ENCODE measurements at places on chromosomes 5 and 9.

- DNase-seq: no peak
These were observed 463.5 kb downstream of the RASEF start for GRCh38 chr9:82599336-82599949.

- no peak for DNase-seq
These were observed 612 bp upstream of the BBLN start for GRCh38 chr9:128159522-128159783.

DNA sequence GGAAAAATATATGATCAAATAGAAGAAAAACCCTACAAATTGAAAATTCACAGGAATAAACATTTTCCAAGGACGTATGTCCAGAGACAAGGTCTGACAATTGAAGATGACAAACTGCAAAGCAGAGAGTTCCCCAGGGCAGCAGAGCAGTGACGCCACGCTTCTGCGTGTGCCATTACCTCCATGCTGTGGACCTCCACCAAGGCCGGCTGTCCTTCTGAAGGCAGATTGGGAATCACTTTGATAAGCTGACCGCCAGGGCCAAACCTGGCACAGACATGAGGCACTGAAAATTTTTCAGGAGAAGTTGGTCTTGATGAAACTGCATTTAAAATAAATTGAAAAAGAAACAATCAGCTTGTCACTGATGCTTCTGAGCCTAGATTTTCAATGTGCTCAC lies 18.6 kb downstream of the SEC16A start:
- DNase-seq: no peak

DNA sequence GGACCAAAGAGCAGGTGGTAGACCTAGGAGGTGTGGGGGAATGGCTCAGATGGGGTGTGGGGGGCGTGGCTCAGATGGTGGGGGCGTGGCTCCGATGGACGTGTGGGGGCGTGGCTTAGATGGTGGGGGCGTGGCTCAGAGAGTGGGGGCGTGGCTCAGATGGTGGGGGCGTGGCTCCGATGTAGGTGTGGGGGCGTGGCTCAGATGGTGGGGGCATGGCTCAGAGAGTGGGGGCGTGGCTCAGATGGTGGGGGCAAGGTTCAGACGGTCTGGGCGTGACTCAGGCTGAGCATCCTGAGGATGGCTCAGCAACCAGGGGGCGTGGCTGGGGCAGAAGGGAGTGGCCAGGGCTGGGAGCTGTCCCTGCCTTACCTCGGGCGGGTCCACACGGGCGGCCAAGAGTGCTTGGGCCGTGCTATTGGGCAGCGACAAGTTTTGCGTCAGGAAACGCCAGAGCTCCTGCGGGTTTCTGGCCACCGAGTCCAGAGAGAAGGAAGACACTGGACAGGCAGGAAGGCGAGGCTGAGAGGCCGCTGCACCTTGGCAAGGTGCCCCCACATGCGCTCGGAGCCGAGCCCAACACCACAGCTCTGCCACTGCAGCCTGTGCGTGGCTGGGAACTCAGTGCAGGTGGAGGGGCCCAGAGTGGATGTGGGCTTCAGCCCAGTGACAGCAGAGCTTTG lies 5.9 kb downstream of the ABCA2 start:
- DNase-seq: peak; percentile 92

- DNase-seq: no peak
These were observed 85.2 kb downstream of the MRPS27 start for GRCh38 chr5:72234868-72235267.

DNA sequence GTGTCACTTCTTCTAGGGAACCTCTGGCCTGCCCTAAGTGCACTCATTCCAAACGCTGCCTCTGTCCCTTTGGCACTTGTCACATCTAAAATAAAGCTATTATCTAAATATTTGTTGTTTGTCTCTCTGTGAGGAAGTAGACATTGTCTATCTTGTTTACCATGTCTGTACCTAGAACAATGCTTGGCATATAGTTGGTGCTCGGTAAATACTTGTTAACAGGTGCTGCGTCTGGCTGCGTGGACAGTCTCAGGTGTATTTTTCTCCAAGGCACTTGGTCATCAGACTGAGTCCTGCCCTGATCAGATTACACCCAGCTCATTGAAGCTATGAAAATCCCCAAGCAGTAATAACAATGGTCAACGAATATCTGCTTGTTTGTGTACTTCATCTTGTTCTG lies 174.9 kb upstream of the SMIM23 start:
- no peak for DNase-seq

GRCh38 chr5:169651526-169651925 lies 14.5 kb downstream of the DOCK2 start:
- DNase-seq: no peak

GRCh38 chr9:109908459-109909390 lies 128.7 kb downstream of the PALM2AKAP2 start:
- no peak for DNase-seq

DNA sequence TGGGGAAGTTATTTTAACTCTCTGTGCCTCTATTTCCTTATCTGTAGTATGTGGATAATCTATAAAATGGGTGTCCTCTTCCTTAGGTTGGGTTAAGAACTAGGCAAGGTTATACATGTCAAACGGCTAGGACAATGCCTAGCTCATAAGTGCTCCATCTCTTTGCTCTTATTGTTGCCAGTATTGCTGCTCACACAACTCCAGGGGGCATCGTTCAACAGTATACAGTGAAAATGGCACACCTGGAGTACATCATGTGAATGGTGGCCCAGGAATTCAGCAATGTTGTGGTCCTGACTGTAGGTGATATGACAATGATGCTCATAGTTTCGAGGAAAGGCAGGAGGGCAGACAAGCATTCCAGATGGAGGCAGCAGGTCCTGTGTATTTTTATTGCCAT lies 30.1 kb downstream of the SLIT3 start:
- no peak for DNase-seq

DNA sequence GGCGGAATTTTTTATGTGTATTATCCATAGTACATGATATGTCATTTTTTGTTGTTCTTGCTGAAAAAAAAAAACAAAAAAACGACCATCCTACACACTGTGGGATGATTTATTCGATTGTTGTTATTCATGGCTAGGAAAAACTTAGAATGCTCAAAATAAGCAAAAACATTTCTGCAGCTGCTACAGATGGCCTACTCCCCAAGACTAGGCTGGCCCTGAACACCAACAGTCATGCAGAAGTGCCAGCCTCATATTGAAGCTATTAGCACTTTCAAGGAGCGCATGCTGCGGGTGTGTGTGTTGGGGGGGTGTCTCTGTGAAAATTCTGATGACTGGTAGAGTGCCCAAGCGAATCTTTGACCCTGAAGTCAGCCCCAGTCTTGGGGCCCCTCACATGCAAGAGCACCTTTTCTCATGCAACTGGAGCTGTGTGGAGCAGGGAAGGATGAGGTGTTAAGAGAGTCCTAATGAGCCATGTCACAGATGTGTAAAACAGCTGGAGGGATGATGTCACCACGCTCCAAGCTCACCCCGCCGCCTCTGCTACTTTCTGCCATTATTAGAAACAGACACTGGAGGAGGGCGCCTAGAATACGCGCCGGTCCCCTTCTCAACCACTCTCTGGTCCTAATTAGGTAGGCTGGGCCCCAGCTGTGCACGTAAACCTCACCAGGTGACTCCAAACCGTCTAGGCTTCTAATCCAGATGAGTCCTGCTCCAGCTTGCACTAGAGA lies 61.0 kb upstream of the SMIM23 start:
- no peak for DNase-seq

DNA sequence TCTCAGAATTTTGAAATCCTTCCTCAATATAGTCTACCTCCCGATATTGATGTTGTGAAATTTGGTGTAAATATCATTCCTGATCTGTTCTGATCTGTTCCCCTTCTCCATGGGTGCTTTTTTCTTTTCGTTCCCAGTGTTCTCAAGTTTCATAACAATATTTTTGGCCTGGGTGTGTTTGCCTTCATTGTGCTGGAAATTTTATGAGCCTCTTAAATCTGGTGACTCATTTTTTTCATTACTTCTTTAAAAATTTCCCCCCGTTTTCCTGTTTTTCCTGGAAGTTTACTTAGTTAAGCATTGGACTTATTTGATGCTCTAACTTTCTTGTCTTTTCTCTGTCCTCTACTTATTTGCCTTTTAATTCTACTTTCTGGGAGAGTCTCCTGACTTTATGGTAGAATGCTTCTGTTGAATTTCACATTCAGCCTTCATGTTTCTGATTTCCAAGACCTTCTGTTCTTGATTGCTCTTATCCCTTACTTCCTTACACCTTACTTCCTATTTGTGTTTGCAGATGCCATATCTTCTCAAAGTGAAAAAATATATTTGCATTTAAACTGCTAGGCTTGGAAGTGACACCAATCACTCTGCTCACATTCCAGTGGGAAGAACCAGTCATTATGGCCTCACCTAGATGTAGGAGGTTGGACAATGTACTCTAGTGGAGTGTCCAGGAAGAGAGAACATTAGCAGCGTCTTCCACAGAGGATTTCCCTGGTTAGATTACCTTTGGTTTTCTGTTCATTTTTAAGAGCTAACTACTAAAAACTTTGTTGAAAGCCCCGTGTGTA lies 441.9 kb downstream of the ARHGEF28 start:
- no peak for DNase-seq

- peak; percentile 49 for DNase-seq
These were observed 70.4 kb upstream of the SNX2 start for GRCh38 chr5:122704247-122705036.

DNA sequence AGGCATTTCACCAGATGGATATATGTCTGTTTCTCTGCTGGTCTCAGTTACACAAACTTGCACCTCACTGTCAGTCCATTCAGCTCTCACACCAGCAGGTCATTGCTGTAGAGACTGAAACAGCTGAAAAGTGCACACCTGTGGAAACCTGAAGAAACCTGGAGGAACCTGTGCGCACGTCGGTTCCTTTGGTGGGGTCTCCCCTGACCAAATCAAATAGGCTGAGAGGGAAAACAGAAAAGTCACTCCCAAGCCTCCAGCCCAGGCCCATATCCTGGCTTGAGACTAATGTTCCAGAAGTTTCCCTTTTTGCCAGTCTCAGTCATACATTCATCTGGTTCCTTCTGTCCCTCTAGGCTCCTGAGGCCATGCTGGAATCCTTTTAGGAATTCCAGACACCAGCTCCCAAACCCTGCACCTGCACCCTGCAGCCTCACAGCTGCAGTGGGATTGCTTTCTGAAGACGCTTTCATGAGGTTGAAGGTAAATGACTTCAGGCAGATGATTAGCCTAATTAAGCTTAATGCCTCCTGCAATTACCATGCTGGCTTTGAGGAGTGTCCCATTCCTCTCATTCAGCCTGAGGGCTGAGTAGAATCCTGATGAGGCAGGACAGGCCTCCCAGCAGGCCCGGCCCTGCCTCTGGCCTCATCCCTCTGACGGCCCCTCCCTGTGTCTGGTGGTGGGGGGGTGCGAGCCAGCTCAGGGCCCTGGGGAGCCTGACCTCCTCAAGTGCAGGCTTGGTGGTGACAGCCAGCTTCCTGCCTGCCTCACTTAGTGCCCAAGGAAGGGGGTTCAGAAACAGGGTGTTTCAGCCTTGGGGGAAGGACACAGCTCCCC lies 24.3 kb upstream of the CXCL14 start:
- no peak for DNase-seq

- DNase-seq: no peak
These were observed 473.0 kb downstream of the ZSWIM6 start for GRCh38 chr5:61805101-61805500.

DNA sequence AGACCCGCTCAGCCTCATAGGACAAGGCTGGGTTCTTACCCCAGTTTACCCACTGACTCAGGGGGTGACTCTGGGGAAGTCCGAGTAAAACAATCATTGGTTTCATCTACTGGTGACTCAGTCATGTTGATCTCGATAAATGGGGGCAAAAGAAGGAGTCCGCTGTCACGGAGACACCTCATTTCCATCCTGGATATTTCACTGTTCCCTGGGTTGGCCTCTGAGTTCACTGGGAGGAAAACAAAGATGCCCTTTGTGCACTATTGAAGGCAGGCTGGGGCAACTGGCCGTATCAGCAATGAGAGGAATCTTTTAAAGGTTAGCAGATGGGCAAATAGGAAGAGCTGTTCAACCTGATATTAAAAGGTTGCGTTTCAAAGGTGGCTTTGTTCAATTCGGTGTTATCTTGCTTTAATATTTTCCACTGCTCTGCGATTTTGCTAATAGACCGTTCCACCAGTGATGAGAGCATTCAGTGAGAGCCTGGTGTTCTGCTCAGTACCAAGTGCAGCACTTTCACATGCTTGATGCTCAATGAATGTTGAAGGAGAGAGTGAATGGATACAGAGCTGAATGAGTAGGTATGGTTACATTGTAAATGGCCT lies 110.2 kb upstream of the EGFLAM start:
- DNase-seq: no peak

DNA sequence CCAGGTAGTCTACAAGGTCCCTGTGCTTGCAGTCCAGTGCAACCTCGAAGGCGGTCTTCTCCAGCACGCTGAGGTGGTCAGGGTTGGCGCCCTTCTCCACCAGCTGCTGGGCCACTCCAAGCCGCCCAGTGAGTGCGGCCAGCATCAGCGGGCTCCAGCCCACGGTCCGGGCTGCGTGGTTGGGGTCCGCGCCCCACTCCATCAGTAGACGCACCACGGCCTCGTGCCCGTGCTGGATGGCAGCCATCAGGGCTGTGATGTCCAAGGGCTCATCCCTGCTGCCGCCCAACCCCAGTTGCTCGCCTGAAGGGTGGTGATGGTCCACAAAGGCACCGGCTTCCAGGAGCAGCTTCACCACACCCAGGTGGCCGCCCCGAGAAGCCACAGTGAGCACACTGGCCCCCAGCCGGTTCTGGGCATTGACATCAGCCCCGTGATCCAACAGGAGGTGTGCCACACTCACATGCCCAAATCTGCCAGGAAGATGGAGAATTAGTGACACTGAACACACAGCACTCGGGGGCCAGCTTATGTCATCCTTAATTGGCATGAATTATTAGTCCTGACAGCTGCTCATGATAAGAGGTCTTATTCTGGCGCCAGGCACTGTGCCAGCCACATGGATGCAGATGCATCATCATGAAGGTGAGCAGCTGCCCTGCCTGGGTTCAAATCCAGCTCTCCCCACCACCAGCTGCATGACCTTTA lies 6.1 kb downstream of the ANKS6 start:
- DNase-seq: no peak

DNA sequence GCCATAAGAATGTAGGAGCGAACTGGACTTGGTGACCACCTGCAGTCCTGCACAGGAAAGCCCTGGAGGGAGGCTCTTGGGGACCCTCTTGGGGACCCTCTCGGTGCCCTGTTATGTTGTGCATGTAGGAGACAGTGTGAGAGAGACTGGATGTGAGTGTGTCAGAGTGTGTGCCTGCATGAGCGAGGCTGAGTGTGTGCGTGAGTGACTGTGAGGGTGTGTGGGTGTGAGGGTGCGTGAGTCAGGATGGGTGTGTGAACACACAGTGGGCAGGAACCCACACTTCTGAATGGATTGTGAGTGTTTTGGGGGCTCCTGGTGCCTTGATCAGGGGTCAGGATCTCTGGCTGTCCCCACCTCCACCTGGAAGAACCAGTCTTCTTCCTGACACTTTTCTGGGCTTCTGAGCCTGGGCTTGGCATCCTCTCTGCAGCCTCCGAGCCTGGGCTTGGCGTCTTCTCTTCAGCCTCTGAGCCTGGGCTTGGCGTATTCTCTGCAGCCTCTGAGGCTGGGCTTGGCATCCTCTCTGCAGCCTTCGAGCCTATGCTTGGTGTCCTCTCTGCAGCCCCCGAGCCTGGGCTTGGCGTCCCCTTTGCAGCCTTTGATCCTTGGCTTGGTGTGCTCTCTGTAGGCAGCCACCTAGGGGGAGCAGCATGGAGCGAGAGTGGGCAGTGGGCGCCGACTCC lies 25.6 kb upstream of the ANKRD33B start:
- DNase-seq: no peak

GRCh38 chr5:14284392-14285148 lies 141.4 kb downstream of the TRIO start:
- DNase-seq: no peak

GRCh38 chr5:134403951-134404350 lies 7.7 kb downstream of the CDKN2AIPNL start:
- DNase-seq: no peak

GRCh38 chr5:66647146-66647856 lies 51.1 kb downstream of the MAST4 start:
- no peak for DNase-seq

Data from NCI-H460 (cell line).